ENCODE measurements at places on chromosomes 1 and 21. TPM values are rescaled to one million over a fixed set of nuclear protein-coding genes. Genes with fewer than 3 reads are reported as not detected.

ARHGAP30 gene
- not detected for polyA plus RNA-seq

NBPF4 gene
- polyA plus RNA-seq = not detected

KCND3 gene
- 48.9 TPM for polyA plus RNA-seq

PRAMEF25 gene
- not detected for polyA plus RNA-seq

IRF6 gene
- 45.5 TPM for polyA plus RNA-seq

LCE6A gene
- polyA plus RNA-seq = not detected

SORT1 gene
- polyA plus RNA-seq = 14.4 TPM

GRIK1 gene
- polyA plus RNA-seq = 206 TPM

KIF17 gene
- polyA plus RNA-seq = 1.6 TPM

LBR gene
- 9.7 TPM for polyA plus RNA-seq

FCRL4 gene
- polyA plus RNA-seq = not detected

ADAMTSL4 gene
- not detected for polyA plus RNA-seq

All from Purkinje cell (primary cell).